ENCODE measurements at places on chromosomes 13 and 19. TPM values are rescaled to one million over a fixed set of nuclear protein-coding genes. Genes with fewer than 3 reads are reported as not detected.

HCN2 gene
- total RNA-seq, result 8.1 TPM

ZNF135 gene
- total RNA-seq, result 5.6 TPM

RETN gene
- total RNA-seq, result not detected

CD177 gene
- 4.5 TPM for total RNA-seq
